CD4-positive, alpha-beta T cell treated with Interferon gamma for 1 hour (primary cell): ENCODE measurements at places on chromosomes 5 and 9.

DNA sequence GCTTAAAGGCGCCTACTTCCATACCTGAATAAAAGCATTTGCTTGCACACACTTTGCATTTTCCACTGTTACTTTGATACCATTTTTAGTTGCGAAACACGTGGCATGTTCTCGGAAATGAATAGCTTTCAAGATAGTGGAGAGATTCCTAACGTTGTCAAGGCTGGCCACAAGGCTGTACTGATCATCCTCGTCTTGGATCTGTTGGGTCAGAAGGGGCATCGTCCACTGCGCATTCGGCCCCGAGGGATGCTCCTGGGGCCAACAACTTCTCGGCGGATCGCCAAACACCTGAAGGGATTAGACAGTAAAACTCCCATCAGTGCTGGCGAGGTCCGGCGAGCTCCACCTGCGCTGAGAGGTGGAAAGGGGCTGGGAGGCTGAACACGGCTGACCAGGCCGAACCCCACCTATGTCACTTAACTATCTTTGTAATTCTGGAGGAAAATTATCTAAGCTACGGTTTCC, 599 bp downstream of the RAD1 start:
- no peak for DNase-seq

GRCh38 chr5:162323466-162323865, 255.9 kb downstream of the GABRG2 start:
- no peak for DNase-seq

DNA sequence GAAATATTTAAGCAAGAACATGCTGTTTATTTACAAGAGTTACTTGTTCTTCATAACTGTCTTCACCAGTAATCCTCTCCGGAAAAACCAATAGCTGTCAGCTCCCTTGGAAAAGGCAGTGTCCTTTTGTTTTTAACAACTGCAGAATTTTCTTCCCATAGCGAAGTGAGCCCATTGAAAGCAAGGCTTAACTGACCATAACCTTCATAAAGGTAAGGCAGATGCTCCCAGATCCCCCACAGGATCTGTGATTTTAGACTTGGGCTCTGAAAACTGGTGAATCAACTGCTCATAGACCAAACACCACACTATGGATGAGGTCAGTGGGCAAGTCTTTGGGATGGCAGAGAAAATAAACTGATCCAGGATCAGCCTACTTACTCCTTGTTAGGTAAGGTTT, 155.0 kb downstream of the GLIS3 start:
- no peak for DNase-seq

DNA sequence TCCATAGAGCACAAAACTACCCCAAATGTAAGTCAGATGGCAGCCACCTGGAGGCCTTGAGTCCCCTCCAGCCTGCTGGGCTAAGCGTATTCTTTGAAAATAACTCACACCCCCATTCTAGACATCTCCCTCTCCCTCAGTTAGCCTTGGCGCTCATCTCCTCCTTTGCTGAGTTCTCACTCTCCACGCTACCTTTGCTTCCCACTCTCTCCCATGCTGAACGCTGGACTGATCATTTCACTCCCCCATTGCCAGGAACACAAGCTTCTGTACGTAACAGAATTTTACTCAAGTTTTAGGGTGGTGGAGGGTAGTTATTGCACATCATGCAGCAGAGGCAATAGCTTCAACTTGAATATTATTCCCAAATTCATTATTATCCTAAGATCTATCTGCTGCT, 47.5 kb upstream of the HRH2 start:
- DNase-seq: no peak

GRCh38 chr9:114314881-114315722, 7.8 kb upstream of the ORM1 start:
- DNase-seq: no peak

DNA sequence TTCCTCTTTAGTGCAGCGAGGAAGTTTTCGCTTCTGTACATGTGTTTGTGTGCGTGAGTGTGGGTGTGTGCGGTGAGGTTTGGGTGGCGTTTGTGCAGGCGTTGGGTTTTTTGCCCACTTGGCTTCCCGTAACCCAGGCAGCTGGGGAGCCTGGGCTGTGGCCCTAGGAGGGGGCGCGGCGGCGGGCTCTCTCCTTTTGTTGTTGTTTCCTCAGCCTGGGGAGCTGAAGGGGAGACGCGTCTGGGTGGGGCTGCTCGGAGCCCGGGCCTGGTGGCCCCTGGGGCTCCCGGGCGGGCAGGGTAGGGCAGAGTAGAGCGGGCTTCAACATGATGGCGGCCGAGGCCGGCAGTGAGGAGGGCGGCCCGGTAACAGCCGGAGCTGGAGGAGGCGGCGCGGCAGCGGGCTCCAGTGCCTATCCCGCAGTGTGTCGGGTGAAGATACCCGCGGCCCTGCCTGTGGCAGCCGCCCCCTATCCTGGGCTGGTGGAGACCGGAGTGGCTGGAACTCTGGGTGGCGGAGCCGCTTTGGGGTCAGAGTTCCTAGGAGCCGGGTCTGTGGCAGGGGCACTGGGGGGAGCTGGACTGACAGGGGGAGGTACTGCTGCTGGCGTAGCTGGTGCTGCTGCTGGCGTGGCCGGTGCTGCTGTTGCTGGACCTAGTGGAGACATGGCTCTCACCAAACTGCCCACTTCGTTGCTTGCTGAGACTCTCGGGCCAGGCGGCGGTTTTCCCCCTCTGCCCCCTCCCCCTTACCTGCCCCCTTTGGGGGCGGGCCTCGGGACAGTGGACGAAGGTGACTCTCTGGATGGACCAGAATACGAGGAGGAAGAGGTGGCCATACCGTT, 665 bp downstream of the RASA1 start:
- peak; percentile 64 for DNase-seq

DNA sequence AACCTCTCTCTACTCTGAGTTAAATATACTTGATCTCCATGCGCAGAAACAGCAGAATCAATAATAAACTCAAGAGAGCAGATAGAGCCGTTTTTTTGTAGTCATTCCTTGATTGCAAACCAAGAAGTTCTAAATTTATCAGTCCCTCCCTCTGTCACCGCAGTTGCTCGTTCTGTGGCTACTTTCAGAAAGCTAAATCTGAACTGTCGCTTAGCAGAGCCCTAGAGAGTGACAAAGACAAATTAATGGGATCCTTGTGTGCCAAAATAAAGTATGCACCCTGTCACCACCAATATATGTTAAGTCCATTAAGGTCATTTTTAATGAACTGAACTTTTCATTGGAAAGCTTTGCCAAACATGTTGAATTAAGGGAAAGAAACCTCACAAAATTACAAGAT, 218.3 kb downstream of the ADAMTSL1 start:
- DNase-seq: no peak

DNA sequence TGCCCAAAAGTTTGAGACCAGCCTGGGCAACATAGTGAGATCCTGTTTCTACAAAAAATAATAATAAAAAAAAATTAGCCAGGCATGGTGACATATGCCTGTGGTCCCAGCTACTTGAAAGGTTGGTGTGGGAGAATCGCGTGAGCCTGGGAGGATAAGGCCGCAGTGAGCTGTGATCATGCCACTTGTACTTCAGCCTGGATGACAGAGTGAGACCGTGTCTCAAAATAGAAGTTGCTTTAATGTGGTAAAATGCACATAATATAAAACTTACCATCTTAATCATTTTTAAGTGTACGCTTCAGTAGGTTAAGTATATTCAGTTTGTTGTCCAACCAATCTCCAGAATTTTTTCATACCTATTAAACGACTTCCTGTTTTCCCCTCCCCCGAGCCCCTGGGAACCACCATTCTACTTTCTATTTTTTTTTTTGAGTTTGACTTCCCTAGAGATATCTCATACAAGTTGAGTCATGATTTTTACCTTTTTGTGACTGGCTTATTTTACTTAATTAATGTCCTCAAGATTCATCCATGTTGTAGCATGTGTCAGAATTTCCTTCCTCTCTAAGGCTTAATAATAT, 120.1 kb upstream of the POC5 start:
- no peak for DNase-seq

DNA sequence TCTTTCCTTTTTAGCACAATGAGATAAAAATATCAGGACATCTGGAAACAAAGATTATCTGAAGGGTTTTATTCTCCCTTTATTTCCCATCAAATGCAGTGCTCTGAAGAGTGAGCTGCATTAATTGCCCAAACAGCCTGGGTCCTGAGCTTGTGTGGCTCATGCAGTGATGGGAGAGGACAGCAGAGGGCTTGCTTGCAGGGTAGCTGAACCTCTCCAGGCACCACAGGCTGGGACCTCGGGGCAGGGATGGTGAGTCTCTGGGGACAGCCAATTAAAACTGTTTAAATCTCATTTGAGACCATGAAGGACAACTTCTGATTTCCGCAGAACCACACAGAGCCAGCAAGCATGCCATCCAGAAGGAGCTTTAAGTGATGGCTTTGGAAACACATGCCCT, 71.2 kb downstream of the PLAC8L1 start:
- DNase-seq: no peak

DNA sequence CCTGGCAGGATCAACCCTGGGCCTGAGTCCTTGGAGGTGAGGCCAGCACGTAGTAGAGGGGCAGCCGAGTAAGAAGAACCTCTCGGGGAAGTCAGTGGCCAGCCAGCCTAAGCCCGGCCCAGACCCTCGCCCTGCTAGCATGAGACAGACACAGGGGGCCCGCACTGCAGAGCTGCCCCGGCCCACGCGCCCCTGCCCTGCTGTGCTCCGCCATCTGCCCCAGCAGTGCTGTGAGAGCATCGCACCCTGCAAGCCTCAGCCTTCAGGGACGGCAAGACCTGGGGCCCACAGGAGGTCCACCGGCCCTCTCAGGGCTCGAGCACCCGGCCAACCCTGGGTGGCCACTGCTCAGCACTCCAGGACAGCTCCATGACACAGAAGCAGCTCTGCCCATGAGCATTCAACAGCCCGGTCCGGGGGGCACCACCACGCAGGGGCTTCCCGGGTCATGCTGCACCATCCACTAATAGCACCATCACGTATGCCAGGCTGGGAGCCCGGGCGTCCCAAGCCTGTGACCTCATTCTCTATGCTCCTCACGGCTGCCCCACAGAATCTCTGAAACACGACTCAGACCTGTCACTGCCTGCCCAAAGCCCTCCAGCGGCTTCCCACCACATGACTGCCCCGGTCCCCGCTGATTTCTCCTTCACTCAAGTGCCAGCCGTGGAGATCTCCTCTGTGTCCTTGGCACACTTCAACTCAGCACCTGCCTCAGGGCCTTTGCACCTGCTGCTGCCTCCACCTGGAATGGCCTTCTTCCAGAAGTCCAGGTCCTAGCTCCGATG, 38.1 kb downstream of the ADAMTS2 start:
- DNase-seq: no peak

- DNase-seq: no peak
These were observed 27.3 kb upstream of the CEP72 start for GRCh38 chr5:584846-585245.

- no peak for DNase-seq
These were observed 2.5 kb downstream of the KIAA1958 start for GRCh38 chr9:112489039-112489546.

DNA sequence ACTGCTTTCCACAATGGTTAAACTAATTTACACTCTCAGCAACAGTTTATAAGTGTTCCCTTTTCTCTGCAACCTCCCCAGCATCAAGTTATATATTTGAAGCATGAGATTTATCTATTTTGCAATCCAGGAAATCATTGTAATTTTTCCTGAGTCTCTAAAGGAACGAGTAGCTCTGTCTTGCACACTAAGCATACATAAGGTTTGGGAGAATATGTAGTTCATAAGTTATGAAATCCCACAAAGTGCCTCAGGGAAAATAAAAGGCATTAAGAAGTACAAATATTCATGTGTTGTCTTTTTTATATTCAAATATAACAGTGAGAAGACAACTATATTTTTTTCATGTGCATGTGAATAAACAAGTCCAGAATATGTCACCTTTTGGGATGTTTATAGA, 377.1 kb upstream of the RORB start:
- DNase-seq: no peak

DNA sequence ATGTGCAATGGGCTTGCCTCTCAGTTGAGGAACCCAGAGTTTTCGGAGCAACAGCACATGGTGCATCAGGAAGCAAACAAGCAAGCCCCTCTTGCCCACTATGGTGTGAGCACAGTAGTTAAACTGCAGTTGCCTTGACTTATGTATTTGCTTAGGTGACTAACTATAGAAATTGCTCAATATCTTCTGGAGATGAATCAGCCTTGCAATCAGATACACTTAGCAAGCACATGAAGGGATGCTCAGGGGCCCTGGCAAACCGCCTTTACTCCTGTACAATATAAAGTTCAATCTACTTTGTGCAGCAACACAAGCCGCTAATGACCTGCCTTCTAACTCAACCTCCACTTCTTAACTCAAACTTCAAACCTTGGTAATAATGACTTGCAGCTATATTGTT, 581.7 kb upstream of the RIOK2 start:
- no peak for DNase-seq

- DNase-seq: no peak
These were observed 72.6 kb downstream of the ENTREP1 start for GRCh38 chr9:69397384-69398214.

DNA sequence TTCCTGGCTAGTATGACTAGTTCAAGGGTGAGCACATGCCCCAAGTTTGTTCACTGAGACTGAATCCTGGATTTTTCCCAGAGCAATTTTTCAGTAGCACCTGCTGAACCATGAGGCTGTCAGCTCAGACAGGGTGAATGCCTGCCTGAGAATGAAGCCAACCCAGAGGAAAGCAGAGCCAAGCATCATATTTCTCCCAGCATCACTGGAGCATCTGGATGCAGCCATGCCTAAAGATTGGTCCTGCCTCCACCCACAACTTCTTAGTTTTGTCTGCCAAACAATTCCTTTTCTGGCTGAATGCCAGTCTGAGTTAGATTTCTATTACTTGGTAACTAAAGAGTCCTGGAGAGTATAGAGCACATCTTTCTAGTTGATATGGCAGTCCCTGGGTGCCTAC, 343.6 kb downstream of the CSNK1G3 start:
- DNase-seq: no peak

GRCh38 chr9:135009794-135010585, 77.5 kb upstream of the OLFM1 start:
- DNase-seq: no peak

GRCh38 chr5:180803181-180804128, 849 bp upstream of the MGAT1 start:
- DNase-seq: peak; percentile 88

GRCh38 chr9:121182989-121183388, 18.7 kb downstream of the RAB14 start:
- DNase-seq: no peak

- no peak for DNase-seq
These were observed 50.6 kb downstream of the SIL1 start for GRCh38 chr5:139147483-139148087.

GRCh38 chr5:2128686-2129355, 246.1 kb upstream of the IRX4 start:
- DNase-seq: no peak

- no peak for DNase-seq
These were observed 49.5 kb downstream of the APBA1 start for GRCh38 chr9:69622676-69623075.

GRCh38 chr5:15550502-15551112, 50.6 kb downstream of the FBXL7 start:
- DNase-seq: no peak

DNA sequence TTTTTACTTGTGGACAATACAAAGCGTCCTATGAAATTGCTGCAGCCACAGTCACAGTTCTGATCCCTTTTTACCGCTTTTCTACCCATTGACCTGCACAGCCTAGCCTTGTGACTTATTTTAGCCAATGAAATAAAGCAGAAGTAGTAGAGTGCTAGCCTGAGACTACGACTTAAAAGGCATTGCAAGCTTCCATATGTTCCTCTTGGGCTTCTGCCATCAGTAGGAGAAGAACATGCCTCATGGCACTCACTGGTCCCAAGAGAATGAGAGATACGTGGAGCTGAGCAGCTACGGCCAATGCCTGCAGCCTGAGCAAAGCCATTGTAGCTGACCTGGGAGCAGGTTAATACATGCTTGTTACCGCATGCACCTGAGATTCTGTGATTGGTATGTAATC, 416.6 kb upstream of the CLINT1 start:
- DNase-seq: no peak
